ENCODE measurements at places on chromosomes 12 and 14. TPM values are rescaled to one million over a fixed set of nuclear protein-coding genes. Genes with fewer than 3 reads are reported as not detected.

DNA sequence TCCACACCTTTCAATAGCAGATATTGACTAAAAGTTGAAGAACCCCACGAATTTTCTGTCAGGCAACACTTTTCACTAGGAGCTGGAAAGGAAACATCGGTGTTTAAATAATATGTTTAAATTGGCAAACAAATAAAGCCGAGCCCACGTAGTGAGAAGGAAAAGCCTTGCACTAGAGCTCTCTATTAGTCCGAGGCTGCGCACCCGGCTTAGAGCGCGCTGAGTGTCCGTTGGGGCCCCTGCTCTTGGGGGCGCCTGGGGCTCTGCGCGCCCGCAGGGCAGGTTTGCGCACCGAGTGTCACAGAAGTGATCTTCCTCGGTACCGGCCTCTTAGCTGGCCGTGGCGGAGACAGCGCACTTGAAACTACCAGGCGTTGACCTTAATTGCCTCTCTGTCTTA lies 6.4 kb downstream of the TTC6 start:
- no peak for DNase-seq

DNA sequence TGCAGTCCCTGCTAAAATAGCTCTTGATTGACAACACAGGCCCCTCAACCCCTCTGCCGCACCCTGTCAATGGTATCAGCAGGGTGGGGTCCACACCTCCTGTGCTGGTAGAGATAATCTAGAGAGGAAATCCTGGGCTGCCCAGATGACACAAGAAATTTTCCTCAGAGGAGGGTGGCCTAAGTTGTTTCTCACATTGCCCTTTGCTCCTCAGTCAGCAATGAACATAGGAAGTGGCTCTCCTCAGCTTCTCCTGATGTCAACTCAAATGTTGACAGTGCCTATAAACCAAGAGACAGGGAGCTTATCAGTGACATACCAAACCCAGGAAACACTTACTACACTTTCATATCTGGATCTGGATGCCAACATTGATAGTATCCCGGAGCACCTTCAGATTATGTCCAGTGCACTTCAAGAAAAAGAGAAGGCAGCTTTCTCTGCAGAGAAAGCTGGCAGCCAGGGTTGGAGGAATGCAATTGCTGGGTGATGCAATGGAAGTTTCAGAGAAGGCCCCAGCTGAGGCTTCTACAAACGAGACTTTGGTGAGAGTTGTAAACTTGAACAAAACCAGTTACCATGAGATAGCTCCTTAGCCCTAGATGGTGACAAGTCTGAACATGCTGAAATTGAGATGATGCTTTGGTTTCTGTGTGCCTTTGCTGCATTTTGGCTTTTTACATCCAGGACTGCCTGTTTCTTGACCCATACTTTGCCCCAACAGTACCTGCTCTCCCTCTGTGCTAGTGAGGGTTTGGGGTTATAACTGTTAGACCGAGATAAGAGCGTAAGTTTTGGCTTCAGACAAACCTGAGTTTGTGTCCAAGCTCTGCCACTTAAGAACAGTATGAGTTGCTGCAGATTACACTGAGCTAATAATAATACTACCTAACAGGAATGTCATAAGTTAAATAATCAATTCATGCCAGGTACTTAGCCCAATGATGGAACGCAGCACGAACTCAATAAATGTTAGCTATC lies 183.5 kb downstream of the NUAK1 start:
- no peak for DNase-seq

GRCh38 chr14:22403296-22403695 lies 185.7 kb downstream of the DAD1 start:
- no peak for DNase-seq

Gene PLEK2
- 10.4 TPM for total RNA-seq

- no peak for DNase-seq
These were observed at the start of gene ARHGAP9 for GRCh38 chr12:57479376-57480115. Gene ARHGAP9, minus strand, starts transcription at chr12:57479866. Its CDS starts 460 bp downstream, at chr12:57479406.

GRCh38 chr14:100708425-100709288 lies 18.0 kb upstream of the DLK1 start:
- no peak for DNase-seq

DNA sequence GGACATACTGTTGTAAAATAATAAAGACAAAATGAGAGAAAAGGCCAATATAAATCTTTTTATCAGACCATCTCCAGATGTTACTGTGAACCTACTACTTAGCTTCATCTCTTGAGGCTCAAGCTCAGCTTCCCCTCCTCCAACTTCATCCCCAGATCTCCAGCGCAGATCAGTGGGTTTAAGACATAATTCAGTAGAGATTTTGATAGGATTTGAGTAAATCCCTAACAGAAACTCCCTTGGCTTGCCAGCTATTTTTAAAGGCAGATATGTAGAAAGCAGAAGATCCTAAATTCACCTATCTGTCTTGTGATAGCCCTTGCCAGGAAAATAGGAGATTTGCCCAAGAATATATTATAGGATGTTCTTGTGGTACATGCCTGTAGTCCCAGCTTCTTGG lies 236.7 kb downstream of the FBXL14 start:
- DNase-seq: no peak

- no peak for DNase-seq
These were observed 37.8 kb downstream of the ERGIC2 start for GRCh38 chr12:29343022-29343799.

DNA sequence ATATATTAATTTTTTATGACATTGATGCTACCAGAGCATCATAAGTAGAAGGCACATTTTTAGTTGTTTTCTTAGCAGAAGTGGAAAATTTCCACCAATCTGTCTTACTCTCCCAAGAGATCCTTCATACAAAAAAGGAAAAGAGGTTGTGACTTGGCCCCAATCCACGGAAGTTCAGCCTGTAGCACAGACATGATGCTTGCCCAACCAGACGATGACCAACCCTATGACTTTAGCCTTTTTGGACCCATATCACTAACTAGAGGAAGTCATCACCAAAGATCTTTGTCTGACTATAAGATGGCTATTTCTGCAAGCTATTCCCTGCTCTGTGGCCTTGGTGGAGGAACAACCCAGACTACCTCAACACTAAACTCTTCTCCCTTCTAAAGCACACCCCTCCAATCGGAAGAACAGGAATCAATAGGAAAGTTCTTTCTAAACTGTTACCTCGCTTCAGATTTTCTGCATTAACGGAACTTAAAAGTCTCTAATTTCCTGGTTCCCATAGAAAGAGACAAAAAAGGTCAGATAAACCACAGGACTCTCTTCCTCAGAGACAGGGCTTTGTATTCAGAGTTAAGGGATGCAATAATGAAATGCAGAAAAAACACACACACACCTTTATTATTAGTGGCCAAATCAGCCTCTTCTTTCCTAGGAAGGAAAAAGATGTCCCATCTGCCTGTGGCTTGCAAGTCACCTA lies 4.1 kb upstream of the RHOJ start:
- DNase-seq: no peak

Gene TAPBPL
- total RNA-seq: 6.5 TPM

- DNase-seq: no peak
These were observed 1537.4 kb downstream of the AACS start for GRCh38 chr12:126602612-126603011.

DNA sequence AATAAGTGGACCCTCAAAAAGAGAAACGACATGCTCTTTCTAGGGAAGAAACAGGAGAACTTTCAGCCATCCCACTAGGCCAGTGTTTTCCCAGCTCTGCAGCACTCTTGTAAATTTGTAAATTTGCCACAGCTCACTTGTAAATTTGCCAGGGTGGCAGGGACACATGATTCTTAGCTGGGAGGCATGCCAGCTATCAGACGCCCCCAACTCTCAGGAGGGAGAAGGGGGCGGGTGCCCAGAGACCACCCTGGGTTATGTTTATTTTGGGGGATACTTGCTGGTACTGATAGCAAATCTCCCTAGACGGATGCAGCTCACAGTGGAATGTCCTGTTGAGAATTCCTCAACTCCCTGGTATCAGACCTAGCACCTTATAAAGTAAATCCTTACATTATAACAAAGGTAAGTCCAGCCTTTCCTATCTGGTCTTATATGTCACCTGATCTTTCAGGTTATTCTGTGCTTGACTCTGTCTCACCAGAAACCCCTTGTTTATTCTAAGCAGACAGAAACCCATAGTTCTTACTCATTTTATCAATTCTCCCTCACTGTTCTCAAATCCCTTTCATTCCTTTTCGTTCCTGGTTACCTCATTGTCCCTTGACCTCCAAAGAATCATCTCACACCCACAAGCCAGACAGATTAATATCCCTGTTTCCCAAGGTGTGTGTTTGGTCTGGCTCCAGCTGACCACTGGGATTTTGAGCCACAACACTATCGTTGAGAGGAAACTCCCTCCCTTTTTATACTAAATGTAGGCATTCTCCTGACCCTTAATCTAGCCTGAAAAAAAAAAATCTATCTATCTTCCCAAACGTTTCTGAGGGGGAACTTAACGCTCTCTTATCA lies 69.3 kb upstream of the HMGA2 start:
- no peak for DNase-seq

DNA sequence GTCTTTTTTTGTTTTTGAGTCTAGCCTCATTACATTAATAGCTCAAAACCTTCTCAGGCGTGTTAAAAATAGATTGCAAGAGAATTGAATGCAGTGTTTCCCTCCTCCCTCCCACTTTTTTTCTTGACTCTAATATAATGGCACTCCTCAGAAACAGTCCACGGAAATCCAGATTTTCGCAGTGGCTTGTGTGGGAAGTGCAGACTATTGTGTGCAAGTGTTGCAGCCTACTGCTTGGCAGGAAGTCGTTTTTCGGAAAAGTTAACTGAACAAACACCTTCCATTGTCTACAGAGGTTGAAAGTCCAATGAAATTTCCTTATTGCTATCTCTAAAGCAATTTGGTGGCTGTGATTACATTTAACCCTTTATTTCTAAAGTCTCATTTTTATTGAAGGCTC lies 147.9 kb upstream of the E2F7 start:
- peak; percentile 89 for DNase-seq

GRCh38 chr12:119695034-119695433 lies 27.1 kb downstream of the PRKAB1 start:
- no peak for DNase-seq

DNA sequence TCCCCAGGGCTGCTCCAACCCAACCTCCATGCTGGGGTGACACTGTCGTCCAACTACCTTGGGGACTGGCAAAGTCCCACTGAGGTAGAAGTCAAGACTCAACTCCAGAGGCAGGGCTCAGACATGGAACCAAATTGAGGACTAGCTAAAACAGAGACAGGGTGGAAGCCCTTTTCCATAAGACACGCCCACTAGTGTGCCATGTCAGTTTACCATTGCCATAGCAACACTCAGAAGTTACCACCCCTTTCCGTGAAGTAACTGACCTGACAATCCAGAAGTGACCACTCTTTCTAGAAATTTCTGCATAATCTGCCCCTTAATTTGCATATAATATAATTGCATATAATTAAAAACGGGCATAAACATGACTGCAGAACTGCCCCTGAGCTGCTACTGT lies 409.6 kb downstream of the MED13L start:
- no peak for DNase-seq

DNA sequence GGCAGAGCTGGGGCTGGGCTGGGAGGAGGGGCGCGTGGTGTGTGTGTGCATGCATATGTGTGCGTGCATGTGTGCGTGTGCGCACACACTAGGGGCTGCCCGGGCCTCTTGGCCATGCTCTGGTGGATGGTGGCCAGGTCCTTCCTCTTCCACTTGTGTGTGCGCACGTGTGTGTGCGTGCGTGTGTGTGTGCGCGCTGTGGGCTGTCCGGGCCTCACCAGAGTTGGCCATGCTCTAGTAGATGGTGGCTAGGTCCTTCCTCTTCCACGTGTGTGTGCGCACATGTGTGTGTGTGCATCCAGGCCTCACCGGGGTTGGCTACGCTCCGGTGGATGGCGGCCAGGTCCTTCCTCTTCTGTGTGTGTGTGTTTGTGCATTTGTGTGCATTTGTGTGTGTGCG lies 24.7 kb downstream of the FOXN4 start:
- DNase-seq: no peak

GRCh38 chr14:68952531-68953195 lies 26.4 kb downstream of the ACTN1 start:
- no peak for DNase-seq

DNA sequence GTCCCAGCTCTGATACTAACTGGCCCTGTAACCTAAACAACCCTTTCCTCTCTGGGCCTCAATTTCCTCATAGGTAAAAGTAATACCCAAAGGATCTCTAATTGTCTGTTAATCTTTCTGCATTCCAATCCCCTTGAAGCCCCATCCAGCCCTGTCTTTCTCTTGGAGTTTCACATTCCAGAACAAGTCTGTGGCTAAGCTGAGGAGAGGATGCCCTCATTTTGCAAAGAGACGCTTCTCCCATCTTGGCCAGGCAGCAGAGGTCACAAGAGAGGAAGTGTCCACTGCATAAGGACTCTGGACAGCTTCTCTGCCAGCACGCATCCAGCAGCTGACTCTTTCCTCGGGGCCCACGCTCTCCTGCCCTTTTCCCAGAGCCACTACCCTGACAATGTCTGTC lies 263.4 kb upstream of the FKBP4 start:
- no peak for DNase-seq

DNA sequence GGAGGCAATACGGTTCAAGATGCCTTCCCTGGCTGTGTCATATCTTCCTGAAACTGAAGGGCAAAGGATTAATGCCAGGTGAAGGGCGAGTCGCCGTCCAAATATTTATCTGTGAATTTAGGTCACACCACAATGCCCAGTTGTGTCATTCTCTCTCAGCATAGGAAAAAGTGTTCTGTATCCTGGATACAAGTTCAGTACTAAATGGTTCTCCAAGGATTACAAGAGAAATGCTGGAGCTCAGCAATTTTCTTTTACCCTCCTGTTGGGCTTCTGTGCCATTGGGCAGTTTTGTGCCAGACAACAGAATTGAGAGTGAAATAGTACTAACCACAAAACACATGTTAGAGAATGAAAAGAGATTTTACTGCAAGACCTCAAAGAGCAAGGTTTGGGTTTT lies 493.9 kb downstream of the EGLN3 start:
- DNase-seq: no peak

GRCh38 chr12:11958221-11959091 lies 112.3 kb upstream of the BCL2L14 start:
- DNase-seq: peak; percentile 84

DNA sequence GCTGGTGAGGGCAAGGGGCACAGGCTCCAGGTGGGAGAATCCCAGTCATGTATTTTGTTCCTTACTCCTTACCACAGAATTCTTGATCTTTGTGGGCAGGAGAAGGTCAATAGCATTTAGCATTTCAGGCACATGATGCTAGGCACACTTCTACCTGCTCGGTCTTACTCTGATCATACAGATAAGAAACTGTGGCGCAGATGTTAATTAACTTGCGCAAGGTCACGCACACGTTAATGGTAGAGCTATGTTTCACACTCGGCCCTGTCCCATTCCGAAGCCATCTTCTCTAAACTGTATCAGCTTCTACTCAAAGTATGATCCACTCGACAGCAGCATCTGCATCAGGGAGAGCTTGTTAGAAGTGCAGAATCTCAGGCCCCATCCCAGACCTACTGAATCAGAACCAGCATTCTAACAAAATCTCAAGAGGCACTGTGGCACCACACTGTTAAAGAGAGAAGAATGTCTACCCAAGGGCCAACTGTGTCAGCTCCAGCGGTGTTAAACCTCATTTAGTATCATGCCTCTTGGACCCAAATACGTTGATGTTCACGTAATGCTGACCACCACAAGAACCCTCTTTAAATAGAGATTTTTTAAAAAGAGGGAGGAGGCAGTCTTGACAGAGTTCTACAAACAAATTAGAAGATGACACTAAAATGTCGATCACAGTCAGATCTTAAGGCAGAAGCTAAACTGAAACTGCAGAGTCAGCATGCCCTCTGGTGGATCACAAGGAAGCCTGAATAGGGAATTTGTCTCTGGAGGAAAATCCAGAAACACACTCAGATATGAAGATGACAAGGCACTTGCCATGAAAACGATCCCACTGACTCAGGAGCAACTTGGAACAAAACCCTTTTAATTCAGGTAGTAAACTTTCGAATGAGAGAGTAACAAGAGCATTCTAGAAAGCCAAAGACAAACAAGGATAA lies 7.3 kb downstream of the STXBP6 start:
- DNase-seq: no peak

GRCh38 chr12:57181561-57182155 lies 34.2 kb upstream of the LRP1-AS start:
- no peak for DNase-seq

Measured in pulmonary artery endothelial cell (primary cell).